Stimulated activated CD8-positive, alpha-beta memory T cell treated with anti-CD3 and anti-CD28 coated beads, Interleukin-12 subunit alpha, Interleukin-12 subunit beta, amount 100 ng/mL, for 1 hour (primary cell): ENCODE measurements at places on chromosomes 7 and 10.

- DNase-seq = no peak
Observed at GRCh38 chr10:20931156-20931795, 34.2 kb upstream of the NEBL start.

GRCh38 chr7:98870807-98871491 is 1.1 kb upstream of the TMEM130 start:
- DNase-seq = no peak

DNA sequence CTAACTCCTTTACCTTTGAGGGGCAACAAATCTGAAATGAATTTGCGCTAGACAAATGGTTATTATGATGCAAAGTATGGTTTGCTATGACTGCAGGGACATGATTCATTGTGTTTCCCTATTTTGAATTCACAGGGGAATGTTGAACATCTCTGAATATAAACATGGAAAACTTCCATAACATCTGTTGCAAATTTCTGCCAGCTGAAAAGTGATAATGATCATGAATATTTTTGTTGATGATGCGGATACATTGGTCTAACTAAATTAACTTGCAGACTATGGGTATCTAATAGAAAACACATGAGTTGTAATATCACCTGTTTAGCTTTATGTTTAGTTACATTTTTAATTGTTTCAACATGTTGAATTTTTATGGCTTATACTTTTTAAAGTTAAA is 1325.5 kb downstream of the REEP3 start:
- no peak for DNase-seq

DNA sequence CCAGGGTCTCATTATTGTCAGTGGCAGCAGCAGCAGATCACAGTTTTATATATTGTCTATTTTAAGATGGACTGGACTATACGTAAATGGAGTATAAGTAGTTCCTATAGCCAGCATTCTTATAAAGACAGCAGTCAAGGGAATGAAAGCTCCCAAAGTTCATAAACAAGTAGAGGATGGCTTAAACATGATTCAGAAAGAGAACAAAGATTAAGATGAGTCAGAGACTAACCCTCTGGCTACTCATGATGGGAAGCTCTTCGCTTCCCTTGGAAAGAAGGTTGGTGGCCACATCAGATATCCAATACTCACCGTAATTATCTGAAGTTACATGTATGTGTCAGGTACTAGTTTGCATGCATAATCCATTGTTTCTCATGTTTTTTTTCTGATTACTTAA is 277.0 kb downstream of the INHBA start:
- no peak for DNase-seq

GRCh38 chr10:70584366-70584765 is 18.2 kb downstream of the PRF1 start:
- no peak for DNase-seq

GRCh38 chr10:71473671-71474599 is 77.2 kb downstream of the CDH23 start:
- no peak for DNase-seq

GRCh38 chr10:79237454-79238157 is 109.7 kb upstream of the PPIF start:
- DNase-seq = no peak

DNA sequence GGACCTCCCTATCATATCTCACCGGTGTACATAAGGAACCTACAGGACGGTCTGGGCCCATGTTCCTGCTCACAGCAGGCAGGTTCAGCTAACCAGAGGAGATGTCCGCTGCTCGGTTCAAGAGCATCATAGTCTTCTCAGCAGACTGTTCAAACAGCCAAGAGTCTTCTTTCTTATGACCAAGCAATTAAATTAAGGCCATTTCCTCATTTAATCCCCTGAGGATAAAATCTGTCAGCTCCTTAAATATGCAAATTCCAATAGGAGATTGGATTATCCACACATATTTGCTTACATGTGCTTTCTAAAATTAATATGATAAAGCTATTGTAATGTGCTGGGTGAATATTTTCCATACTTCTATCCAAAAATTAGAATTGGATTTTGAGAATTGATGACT is 59.7 kb downstream of the LMBR1 start:
- no peak for DNase-seq

DNA sequence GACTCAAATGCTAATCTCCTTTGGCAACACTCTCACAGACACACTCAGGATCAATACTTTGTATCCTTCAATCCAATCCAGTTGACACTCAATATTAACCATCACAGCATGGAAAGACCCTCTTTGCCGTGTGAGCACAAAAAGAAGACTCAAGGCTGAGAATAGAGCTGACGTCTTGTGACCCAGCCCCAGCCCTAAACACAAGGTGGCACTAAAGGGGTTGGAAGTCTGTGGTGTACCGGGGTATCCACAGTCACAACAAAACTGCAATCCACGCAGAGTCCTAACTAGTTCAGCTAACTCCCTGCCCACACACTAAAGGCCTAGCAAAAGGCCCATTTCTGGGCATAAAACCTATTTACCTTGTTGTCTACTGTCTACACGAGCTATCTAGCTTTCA is 200.1 kb downstream of the ACTR3B start:
- no peak for DNase-seq

DNA sequence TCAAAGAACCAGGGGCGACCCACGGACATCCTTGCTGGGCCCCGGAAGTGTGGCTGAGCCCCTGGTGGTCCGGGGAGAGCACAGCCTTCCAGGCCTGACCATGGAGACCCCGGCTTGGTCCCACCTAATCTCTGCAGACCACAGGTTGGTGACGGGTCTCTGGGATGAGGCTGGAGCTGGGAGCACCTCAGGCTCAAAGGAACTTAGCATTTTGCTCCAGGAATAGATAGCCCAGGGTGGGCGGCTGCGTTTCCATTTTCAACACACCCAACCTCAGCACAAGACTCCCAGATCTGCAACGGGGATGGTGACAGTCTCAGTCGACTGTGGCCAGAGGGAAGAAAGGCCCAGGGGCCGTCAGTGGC is 58.5 kb downstream of the FOXL3 start:
- no peak for DNase-seq

GRCh38 chr7:135597181-135597925 is 39.6 kb downstream of the NUP205 start:
- no peak for DNase-seq

DNA sequence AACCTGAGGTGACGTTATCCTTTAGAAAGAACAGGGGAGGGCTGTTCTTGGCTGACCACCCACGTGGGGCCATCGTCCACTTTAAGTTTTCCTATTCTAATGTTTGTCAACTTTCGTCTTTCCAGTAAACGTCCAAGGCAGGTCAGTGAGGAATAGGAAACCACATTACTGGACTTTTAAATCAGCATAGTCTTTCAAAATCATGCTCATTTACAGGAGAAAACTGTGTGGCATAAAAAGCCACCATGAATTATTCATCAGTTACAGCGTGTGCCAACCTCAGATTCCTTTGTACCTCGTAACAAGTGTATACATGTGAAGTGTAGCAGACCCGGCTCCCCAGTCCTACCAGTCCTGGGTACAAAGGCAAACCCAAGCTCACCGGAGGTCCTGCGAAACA is 25.1 kb upstream of the ABLIM1 start:
- no peak for DNase-seq
